ENCODE measurements at places on chromosomes 12 and 14.

DNA sequence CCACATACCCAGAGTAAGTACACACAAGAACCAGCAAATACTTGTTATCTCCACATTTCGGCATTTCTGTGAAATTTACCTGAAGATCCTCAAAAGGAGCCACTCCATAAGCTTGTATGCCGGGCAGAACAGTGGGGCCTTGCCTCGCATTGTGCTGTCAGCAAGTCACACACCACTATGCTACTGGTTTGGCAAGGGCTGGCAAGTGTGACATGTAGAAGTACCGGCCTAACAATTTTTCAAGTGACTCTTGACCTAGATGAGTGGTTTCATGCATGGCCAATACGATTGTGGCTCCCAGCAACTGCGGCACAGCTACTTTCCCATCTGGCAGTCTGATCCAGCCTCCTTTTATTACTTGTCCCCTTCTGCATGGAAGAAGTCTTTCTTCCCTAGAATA is 69.8 kb downstream of the GAS2L3 start:
- DNase-seq: no peak

GRCh38 chr12:51162217-51162616 is 10.7 kb downstream of the TFCP2 start:
- no peak for DNase-seq

DNA sequence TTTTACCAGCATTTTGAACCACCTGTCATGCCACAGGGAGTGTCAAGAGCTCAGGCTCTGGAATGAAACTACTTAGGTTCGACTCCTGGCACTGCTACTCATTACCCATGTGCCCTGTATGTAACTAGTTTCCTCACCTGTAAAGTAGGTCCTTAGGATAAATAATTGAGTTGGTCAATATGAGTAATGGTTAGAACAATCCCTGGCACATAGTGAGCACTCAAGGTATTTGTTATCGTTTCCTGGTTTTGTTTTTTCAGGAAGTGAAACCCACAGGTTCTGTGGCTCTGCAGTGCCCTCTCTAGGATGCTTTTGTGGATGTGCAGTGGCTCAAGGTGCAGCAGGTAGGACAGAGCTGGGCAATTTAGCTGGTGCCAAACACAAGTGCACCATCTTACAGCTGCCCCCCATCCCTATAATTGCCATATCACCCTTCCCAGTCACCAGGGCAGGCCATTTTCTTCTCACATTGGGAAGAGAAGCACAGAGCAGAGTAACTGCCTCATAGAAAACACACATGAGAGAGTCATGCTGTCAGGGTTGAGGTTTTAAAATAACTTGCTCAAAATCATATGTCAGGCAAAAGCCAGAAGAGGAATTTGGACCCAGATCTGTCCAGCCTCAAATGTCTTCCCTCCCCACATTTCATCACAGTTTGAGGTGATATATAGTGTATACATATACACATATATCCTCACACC is 297.5 kb downstream of the RPAP3 start:
- DNase-seq: no peak

GRCh38 chr14:76837524-76837923 is 11.3 kb downstream of the LRRC74A start:
- no peak for DNase-seq

- DNase-seq: no peak
These were observed 271.6 kb upstream of the ATP2B1 start for GRCh38 chr12:89980236-89980635.

GRCh38 chr12:76375470-76375869 is 27.3 kb upstream of the BBS10 start:
- no peak for DNase-seq

DNA sequence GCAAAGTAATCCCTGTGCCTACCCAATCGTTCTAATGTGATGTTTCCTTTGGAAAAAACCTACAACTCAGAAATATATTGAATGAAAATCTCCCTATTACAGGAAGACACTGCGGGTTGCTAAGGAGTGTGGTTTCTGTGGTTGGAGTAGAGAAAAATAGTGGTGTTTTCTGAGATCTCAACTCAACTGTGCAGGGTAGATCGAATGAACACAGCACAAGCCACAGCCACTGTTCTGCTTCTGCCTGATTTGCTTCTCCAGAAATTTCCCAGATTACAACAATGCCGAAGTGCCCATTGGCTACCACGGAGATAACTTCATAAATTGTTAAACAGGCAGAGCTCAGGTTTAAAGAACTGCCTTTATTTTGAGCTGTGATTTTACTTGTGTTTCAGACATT is 480.4 kb downstream of the DIO2 start:
- no peak for DNase-seq

DNA sequence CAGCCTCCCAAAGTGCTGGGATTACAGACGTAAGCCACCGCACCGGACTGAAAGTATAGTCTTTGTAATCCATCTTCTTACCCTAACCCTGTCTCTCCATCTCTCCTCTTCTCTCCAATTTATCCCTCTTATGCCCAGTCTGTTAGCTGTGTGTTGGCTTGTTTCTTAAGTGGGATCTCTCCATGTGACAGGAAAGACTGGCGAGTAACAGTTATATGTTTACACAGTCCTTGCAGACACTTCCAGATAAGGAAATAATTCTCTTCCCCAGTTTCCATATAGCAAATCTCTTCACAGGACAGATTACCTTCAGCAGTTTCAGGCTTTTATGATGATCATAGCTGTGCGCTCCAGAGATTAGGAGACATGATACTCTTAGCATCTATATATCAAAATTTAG is 16.0 kb upstream of the DIP2B start:
- DNase-seq: no peak

GRCh38 chr14:88225721-88226120 is 97.3 kb downstream of the KCNK10 start:
- no peak for DNase-seq

- no peak for DNase-seq
These were observed 31.2 kb downstream of the RHOF start for GRCh38 chr12:121762269-121762668.

DNA sequence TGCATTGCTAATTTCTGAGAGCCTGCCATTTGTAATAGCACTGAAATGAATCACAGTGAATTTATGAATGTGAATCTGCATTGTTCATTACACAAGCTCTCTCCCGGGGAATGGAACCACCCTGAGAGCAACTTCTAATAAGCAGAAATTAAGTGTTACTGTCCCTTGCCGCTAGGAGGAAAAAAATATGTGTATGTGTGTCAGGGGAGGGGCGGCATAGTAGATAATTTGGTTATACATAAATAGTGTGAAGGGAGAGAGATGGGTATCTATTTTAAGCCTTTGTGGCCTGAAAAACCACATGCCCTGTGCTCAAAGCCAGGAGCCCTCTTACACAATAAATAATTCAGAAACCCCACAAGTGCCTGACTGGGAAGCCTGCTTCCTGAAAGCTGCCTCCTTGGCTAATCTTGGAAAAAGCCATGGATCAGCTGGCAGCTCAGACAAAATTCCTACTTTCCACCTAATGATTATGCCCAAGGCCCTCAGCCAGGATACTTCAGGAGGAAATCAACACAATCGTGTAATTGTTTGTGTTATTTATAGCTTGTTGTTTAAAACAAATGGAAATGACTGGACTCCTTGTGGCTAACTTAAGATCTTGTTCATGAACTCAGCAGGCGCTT is 366.2 kb upstream of the KITLG start:
- DNase-seq: no peak

GRCh38 chr12:105836242-105836622 is 302.5 kb downstream of the NUAK1 start:
- no peak for DNase-seq

DNA sequence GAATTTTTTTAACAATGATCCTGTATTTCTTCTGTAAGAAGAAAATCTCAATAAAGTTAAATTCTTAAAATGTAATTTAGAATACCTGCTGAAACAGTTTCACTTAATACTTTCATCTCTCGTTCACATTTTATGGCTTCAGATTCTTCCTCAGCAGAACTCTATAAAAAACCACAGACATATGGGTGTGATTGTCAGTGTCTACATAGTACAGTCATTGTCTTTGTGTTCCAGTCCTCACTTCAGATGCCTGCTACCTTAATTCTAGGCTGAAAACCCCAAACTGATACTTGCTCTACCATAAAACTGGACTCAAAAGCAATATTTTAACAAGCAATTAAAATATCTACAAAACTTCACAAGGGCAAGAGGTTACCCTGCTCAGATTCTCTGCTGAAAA is 71.8 kb downstream of the DNAI7 start:
- DNase-seq: no peak

GRCh38 chr14:23379366-23380196 is 2.7 kb downstream of the CMTM5 start:
- peak; percentile 63 for DNase-seq

DNA sequence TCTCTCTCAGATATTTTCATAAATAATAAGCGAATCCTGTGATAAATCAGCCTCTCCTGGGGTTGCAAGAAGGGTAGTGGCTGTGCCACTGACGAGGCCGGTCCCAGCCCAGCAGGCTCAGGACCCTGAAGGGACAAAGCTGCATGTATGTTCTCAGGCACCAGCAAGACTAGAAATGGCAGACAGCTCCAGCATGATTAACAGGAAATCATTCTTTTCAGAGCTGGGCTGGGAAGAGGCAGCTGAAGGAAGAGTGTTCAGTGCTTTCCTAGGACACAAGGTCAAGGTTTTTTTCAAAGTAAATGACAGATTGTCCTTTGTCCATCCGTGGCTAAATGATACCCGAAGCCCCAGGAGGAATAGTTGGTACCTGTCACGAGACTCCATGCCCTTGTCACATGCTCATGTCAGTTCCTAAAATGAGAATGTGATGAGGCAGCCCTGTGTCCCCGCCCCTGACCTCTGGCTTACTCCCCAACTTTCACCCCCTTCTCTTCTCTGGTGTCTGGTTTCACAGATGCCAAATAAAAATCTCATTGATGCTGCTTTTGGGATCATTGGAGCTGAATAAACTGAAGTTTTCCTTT is 65.1 kb downstream of the PPP1R36 start:
- no peak for DNase-seq

DNA sequence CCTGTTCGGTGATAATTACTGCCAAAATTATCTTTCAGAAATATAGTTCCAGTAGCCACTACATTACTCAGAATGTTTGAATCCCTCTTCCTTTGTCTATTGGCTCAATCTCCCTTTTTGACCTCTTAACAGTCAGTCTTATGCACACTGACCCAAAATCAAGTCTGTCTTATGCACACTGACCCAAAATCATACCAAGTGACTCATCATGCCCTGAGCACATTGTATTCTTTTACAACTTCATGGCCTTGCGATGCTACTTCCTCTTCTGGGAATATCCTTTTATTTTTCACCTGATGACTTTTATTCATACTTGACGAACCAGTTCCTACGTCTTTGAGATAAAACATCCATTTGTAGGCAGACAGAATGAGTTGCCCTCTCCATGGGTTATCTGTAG is 182.3 kb downstream of the NPAS3 start:
- no peak for DNase-seq

DNA sequence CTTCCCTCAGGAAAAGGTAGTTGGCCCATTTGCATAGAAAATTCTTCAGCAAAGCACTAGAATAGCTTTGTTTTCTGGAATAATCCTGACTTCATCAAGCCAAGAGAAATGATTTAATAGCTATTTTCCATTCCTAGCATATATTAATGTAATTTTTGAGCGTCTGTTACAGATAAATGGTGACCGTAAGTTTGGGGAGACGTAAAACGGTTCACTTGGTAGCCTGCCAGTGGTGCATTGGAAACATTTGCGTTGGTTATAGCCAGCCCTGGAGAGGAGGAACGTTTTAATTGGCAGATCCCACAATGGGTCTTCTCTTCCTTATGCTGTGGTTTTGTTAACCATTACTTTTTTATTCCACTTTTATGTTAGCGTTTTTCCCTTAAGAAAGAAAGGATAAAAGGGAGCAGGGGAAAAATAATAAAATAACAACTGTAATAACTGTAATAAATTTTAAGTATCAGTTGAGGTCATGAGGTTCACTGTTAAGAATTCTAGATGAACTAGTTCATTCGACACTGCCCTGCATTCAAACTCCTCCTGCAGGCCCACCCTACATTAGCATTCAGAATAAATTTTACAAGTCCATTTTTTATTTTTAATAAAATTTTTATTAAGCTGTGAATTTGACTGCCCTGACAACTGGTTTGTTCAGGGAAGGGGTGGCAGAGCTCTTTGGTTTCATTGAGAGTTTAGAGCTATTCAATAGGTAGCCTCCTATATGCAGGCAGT is 300.7 kb downstream of the ERC1 start:
- DNase-seq: no peak

- DNase-seq: no peak
These were observed 166.6 kb downstream of the PIWIL1 start for GRCh38 chr12:130504110-130504839.

DNA sequence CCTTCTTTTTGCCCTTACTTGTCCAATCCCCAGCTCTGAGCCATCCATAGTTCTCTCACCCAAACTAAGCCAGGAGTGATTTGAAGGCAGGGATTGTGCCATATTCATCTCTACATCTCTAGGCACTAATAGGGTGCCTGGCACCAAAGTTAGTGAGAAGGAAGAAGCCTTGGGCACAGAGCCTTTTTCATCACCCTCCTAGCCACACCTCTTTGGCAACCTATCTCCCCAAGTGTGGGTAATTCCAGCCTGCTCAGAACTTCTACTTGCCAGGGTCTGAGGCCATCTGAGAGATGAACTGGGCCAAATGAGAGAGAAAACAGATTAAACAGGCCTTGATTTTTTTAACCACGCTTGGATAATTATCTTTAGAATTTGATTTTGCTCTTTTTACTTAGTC is 61.3 kb downstream of the PHLDA1 start:
- no peak for DNase-seq

GRCh38 chr14:29927376-29928116 is at the start of gene PRKD1:
Gene PRKD1 (minus strand): TSS chr14:29927847.
- DNase-seq: no peak

GRCh38 chr12:101459642-101460346 is 15.3 kb upstream of the SPIC start:
- no peak for DNase-seq

- DNase-seq: no peak
These were observed 43.6 kb downstream of the FGD6 start for GRCh38 chr12:95173392-95174251.

GRCh38 chr12:128111951-128112350 is 155.0 kb upstream of the TMEM132C start:
- no peak for DNase-seq

DNA sequence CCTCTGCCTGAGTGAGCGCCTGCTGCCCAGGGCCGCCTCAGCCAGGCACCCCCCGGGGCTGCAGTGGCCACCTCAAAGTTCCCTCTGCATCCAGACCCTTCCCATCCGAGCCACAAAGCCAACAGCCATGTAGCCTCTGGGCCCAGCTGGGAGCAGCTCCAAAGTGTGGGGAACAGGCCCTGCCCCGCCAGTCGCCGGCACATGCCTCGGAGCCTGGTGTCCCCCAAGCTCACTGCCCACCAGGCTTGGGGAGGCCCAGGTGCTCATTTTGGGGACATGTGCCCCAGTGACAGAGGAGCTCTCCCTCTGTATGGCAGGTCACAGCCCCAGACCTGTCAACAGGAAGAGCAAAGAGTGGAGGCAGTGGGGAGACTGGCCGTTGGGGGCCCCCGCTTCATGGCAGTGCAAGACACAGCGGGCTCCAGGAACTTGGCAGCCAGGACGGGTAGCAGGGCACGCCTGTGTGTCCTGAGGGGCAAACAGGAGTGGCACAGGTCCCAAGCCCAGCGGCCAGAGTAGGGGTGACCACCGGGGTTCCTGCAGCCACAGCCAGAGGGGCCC is 29.9 kb downstream of the JAG2 start:
- no peak for DNase-seq
